ENCODE measurements at places on chromosomes 11 and 22. TPM values are rescaled to one million over a fixed set of nuclear protein-coding genes. Genes with fewer than 3 reads are reported as not detected.

DNA sequence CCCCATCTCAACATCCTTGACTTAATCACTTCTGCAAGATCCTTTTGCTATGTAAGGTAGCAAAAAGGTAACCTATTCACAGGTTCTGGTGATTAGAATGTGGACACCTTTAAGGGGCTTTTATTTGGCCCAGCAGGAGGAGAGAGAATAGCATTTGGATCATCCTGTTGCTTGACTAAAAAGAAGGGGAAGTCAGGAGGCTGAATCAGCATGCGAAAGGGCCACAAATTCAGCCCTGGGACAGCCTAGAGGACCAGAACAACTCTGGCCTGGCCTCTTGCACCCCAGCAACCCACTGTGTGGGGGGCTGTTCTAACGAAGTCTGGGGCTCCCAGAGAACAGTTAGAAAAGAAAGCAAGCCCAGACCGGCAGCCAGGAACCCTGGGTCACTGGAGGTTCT is 3.2 kb upstream of the HMOX1 start:
- DNase-seq, result no peak

GRCh38 chr11:85941380-85941973 is 86.3 kb downstream of the CCDC83 start:
- DNase-seq, result peak; percentile 50

GRCh38 chr11:62245271-62245753 is 3.3 kb downstream of the SCGB1D2 start:
- DNase-seq, result peak; percentile 53

GRCh38 chr11:44559207-44559939 is 6.1 kb upstream of the CD82 start:
- DNase-seq, result no peak

- no peak for DNase-seq
These were observed 71.9 kb downstream of the ARHGAP8 start for GRCh38 chr22:44824271-44824670.

DNA sequence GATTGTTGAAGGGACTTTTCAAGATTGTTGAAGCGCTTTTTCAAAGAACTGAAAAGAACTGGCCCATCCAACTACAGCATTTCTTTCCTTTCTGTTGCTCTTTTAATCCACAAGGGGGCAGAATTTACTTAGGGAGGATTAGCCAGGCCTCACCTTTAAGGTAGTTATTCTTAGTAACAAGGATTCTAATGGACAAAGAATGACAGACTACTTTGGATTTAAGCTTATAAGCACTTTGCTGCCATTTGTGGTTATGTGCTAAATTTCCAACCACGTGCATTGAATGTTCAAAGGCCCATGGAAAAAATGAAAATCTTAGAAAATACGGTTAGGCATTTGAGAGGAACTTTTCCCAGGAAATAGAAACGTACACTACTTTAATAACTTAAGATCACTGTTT is 49.5 kb upstream of the HSPA8 start:
- DNase-seq, result peak; percentile 76

DNA sequence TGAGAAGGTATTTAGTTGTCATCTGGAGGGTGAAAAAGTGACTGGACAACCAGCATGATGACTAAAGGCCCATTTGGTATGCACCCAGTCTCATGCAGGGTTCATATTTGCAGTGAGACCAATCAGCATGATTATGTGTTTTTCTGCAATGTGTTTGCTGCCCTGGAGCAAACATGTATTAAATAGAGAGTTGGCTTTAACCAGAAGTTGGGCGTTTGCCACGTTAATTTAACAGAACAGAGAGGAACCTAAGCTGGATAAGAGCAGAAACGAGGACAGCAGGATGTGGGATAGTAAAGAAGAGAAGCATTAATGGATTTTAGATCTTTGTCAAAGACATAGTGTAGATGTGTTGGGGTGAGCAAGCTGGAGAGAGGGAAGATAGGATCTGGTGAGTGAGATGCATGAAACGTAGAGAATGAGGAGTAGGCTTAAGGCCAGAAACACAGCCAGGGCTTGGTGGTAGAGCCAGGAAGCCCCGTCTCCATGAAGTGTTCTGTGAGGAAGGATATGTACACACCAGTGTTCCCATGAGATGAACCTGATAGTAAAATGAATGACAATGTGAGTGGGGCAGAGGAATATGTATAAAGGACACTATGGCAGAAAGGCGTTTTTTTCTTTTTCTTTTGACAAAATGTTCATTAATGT is 164.0 kb upstream of the PDGFD start:
- peak; percentile 52 for DNase-seq

DNA sequence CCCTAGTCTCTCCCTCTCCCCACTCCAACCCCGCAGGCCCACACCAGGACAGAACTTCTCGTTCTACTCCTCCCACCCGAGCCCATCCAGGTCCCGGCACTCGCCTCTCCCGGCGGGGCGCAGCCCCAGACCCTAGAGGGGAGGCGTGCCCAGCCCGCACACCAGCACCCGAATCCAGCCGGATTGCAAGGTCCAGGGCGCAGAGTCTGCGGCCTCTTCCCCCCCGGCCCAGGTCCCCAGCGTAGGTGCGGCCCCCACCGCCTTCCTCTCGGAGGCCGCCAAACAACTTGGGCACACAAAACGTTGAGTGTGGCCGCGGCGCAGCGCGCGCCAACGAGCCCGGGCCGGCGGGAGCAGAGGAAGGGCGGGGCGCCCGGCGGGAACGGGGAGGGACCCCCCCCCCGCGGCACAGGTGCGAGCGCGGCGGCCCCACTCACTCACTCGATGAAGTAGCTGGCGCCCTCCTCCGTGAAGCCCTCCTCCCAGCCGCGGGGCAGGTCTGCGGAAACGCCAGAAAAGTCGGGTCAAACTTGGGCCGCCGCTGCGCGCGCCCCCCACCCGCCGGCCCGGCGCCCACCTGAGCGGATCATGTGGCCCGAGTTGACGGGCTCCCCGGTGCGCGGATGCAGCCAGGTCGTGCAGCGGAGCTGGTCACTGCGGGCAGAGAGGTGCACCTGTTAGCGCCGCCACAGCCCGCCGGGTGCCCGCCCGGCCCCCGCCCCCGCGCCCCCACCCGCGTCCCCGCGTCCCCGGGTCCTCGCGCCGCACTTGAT is 480 bp downstream of the PLEKHA7 start:
- no peak for DNase-seq

DNA sequence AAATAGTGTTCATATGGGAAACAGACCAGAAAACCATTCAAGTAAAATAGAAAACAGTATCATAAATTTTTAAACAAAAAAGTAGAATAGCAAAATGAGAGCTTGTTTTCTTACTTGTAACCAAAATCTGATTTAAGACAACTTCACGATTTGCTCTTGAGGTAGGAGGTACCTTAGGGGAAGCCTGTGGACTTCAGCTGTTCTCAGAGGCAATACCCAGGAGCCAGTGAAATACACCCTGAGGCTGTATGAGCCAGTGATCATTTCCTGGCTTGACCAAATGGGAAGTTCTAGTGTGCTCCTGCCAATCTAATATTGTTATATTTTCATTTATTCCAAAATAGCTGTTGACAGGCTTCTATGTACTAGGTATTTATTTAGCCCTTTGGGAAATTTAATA is 104.8 kb downstream of the ARHGAP42 start:
- DNase-seq, result peak; percentile 51

DNA sequence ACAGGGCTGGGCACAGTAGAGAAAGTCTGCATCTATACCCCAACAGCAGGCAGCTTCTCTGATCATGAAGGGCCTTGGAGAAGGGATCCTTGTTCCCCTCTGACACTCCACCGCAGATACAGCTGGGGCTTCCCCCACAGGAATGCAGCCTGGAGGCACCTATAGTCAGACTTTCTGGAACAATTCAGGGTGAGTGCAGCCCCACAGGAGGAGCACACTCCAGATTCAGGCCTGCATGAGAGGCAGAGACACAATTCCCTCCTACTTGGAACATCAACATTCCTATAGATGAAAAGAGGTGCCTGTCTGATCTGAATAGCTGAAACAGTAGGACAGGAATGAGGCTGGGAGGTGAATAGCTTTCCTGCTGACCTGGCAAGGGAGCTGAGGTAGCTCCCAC is 1298.0 kb upstream of the CNTN5 start:
- DNase-seq, result no peak

DNA sequence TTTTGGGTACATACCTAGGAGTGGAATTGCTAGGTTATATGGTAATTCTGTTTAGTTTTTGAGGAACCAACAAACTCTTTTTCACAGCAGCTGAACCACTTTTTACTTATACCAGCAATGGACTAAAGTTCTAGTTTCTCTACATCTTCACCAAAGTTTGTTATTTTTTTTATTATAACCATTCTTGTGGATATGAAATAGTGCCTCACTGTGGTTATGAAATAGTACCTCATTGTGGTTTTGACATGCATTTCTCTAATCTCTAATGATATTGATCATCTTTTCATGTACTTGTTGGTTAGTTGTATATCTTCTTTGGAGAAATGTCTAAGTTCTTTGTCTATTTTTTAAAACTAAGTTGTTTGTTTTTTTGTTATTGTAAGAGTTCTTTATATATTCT is 27.2 kb downstream of the STIM1 start:
- no peak for DNase-seq

DNA sequence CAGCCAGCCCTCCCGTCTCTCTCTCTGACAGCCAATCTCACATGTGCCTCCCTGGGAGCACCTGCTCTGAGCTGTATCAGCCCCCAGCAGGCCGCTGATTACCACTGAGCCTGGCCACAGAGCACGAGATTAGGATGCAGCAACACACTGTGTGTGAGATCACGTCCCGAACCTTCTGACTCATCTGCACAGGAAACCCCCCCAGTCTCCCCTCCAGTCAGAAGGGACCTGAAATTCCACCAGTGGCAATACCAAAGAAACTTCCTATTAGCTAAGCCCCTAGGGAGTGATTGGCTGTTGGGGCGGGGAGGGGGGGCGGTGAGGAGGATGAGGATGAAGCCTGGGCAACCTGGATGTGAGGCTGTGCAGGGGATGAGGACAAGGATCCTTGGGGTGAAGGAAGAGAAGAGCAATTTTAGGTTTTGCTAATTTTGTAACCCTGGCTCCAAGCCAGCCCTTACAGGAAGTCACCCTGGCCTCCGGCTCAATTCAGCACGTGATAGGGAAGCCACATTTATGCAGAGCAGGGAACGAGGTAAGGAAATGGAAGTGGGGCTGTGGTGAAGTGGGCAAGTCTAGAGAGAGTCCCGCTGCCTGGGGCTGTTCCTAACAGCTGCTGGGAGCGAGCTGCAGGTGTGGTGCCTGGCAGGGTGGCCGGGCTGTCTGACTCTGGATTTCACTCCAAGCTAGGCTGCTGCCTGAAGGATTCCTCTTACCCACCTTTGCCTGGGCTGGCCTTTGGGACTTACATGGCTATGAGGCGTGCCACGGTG is 1.9 kb downstream of the SLC43A3 start:
- peak; percentile 95 for DNase-seq

DNA sequence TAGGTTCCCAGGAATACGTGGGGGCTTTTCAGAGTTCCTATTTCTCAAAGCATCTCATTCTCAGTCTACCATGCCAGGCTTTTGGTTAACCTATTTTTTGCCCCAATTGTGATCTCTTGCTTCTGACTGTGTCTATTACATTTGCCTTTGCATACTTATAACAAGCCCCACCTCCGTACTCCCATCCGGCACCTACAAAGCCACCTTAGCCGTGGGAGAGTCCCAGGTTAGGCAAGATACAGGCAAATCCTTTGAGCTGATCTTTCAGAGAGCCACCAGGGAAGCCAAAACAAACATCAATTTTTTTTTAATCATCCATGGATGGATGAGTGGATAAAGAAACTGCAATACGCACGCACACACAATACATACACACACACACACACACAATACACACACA is 18.6 kb upstream of the PANX3 start:
- no peak for DNase-seq

GRCh38 chr11:108865406-108865805 is 200.5 kb downstream of the DDX10 start:
- no peak for DNase-seq

DNA sequence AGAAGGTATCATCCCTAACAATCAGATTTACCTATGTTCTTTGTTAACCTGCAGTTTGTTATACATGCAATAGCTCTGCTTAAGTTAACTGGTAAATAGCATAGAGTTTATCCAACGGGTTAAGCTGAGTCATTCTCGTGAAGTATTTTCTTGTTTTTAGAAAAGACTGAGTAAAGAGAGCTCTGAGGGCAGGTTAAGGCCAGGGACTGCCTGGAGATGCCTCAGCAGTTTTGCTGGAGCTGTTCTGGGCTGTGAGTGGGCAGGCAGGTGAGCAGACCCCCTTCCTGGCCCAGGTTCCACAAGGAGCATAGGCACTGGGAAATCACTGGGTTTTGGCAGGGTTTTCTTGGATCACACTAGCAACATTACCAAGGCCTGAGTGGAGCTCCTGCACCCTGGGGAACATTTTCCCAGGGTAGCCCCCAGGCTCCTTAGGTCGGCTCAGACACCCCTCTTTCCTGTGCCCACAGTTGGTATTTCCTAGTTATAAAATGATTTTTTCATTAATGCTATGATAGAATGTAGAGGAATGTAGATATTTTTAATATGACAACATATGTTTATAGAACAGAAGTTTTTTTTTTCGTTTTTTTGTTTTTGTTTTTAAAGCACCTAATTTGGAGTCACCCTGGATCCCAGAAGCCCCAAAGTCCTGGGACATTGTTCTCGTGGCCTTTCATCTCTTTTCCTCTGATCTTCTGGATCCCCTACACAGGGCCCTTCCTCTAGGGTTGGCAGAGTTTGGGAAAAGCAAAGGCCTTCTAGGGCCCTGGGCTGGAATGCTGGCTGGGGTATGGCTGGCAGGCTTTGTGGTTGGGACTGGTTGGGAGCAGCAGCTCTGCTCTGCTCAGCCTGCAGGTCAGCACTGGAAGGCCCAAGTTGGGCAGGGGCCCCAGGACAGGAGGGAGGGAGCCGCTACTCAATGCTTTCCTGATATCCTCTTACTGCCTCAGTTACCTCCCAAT is 26.7 kb downstream of the IRAG1 start:
- peak; percentile 40 for DNase-seq

DNA sequence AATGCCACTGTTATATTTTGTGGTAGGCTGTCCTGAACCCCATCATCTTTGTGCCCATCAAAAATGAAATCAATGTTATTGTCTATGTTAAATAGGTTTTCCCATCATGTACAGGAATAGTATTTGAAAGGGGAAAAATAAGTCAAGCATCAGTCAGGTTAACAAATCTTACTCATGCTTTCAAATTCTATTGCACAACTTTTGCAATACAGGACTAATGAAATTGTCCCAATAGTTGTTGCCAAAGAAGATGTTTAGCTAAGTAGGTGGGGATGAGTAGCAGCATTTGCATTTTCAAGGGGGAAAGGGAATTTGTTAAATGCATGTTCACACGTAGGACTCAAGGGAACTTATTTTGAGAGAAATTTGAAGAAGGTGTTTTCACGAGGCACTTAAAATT is 962.1 kb downstream of the JRKL start:
- no peak for DNase-seq

DNA sequence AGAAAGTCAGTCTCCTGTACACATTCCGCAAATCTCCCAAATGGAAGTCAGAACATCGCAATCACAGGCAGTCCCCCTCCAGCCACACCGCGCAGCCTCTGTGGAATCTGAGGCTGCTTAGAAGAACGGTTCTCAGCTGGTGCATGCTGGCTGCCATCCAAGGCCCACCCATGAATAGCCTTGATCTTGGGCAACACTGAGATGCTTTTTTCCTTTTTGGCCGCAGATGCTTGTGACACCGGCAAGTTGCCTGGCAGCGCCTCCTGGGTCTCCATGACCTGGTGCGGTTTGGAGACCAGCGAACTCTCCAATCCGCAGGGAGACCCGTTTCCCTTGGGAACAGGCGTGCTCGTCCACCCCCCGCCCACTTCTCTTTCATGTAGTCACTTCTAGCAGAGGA is 26.3 kb upstream of the PHF21B start:
- no peak for DNase-seq

Gene MS4A3
- not detected for total RNA-seq

Gene OR6T1
- total RNA-seq, result not detected

Gene GRAP2
- not detected for total RNA-seq

Gene UBQLN3
- not detected for total RNA-seq

Gene BDNF
- total RNA-seq, result 6.4 TPM

Gene TXNRD2
- total RNA-seq, result 15.0 TPM

Gene CREB3L1
- total RNA-seq, result 2.1 TPM
